ENCODE measurements at places on chromosomes 6 and 20. TPM values are rescaled to one million over a fixed set of nuclear protein-coding genes. Genes with fewer than 3 reads are reported as not detected.
A peak's percentile ranks its signal among the peaks of the same experiment; 100 is the strongest.

DNA sequence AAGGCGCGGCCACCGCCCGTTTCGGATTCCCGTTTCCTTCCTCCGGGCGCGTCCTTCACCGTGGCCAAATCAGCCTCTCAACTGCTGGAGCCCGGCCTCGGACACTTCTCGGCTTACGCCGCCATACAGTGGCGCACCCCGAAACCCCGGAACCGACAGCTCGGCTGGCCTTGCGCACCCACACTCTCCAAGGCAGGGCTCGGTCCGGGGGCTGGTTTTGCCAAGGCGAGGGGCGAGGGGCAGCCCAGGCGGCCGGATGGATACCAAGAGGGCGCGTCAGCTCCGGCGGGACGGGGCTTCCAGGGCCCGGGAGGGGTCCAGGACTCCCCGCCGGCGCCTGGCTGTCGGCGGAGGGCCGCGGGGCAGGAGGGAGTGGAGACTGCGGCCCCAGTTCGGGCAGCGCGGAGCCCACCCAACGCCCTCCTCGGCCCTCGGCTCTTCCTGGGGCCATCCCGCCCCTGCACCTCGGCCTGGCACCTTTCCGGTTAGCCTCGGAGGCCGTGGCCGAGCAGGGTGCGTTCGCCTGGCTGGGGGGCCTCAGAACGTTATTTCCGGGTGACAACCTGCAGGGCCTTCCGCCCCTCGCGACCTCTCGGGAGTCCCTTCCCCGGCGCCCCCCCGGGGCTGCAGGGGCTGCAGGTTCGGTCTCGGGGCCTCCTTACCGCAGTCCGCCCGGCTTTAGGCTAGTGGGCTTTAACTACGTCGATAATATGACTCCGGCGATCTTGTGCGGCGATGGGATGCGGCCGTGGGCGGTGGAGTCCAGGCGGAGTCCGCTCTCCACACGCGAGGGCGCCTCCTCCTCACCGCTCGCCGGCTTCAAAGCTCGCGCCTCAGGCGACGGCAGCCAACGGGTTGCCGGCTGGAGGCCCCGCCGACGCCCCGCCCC lies 697 bp upstream of the CEP43 start:
- DNase-seq = peak; percentile 48

GRCh38 chr20:42376131-42376530 lies 758.0 kb upstream of the CHD6 start:
- DNase-seq = no peak

Gene DEFB129
- not detected for polyA plus RNA-seq

GRCh38 chr6:137731960-137732616 lies 135.0 kb upstream of the TNFAIP3 start:
- no peak for DNase-seq

Gene PTCRA
- not detected for polyA plus RNA-seq

Gene TNFRSF21
- polyA plus RNA-seq = 94.8 TPM

DNA sequence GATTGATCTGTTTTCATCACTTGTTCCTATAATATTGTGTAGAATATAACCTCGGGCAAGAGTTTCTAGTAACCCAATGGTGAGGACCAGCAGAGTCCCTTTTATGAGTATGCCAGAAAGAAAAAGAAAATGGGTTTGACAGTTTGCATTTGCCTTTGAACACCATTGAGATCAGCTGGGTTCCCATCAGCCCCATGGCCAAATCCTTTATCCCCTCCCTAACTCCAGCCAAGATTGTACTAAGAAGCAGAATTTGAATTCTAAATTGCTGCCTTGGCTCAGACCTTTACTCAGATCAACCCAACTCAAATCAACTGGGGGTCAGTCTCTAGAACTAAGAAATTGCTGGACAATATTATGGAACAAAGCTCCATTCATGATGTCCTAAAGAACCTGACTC lies 187.4 kb downstream of the TBC1D7 start:
- DNase-seq = no peak

GRCh38 chr6:42313941-42314570 lies 96.4 kb upstream of the MRPS10 start:
- DNase-seq = no peak
